ENCODE measurements at places on chromosomes 11 and 22. TPM values are rescaled to one million over a fixed set of nuclear protein-coding genes. Genes with fewer than 3 reads are reported as not detected.

TKFC gene
- 33.0 TPM for total RNA-seq

- H3K4me3 ChIP-seq, result no peak overlapping the region
- H3K4me1 ChIP-seq, result no peaks in the 10 kb centered on the region
- no peak for DNase-seq
- no peaks in the 10 kb centered on the region for H3K36me3 ChIP-seq
- no peaks in the 10 kb centered on the region for H3K27me3 ChIP-seq
These were observed 91.1 kb upstream of the CLPB start for GRCh38 chr11:72525466-72525865.

CBLIF gene
- total RNA-seq, result 0.61 TPM

DNA sequence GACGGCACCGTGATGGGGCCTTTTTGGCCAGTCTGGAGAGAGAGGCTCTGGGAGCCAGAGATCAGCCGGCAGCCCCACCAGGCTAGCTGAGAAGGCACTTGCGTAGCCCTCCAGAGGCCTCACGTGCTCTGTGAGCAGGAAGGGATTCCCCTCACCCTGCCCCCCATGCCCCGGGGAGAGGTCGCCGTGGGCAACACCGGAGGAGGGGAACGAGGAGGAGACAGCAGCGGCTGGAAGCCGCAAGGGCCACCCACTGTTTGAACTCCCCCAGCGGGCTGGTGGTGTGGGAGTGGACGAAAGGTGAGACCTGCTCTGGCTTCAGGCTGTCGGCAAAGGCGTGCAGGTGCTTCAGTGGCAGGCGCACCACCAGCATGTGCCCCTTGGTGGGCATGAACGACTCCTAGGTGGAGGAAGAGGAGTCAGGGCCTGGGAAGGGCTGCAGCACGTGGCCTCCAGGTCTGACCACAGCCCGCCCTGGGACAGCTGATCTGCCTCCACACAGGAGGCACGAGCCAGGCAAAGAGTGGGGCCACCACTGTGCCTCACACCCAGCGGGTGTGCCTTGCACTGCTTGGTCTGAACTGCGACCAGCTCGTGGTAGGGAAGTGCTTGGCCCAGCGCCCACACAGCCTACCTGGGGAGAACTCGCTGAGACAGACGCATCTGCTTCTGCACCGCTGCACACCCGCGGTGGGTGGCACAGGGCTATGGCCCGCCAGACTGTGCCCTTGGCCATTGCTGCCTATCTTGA, 99.9 kb downstream of the MED15 start:
- no peaks in the 10 kb centered on the region for H3K36me3 ChIP-seq
- no peak overlapping the region for H3K4me3 ChIP-seq
- no peak overlapping the region for H3K27ac ChIP-seq
- no peaks in the 10 kb centered on the region for H3K27me3 ChIP-seq
- no peak for DNase-seq
- H3K4me1 ChIP-seq, result no peaks in the 10 kb centered on the region

DNA sequence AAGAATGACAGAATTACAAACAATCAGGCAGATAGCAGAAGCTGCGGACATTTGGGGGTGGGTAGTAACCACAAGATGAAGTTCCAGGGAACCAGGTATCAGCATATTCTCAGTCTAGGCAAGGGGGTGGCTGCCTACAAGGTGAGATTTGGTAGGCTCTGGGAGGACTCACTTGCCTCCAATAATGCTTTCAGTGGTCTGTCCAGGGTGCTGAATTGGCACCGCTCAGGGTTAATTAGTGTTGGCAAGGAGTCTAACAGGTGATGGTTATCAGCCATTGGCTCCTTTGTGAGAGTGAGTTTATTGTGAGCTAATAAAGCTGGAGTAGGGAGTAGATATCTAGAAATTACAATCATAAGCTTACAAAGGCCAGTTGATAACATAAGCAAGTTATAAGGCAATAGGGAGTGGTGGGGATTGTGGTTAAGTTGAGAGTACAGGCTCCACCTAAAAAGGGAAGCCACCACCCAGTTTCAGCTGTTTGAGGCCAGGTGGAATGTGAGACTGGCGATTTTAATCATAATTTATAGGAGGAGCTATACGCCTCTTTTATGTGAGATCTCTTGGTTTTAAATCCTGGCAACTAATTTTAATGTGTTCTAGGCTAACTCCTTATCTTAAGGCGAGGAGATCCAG, 320.5 kb downstream of the MIAT start:
- no peak overlapping the region for H3K4me3 ChIP-seq
- no peak for DNase-seq
- H3K4me1 ChIP-seq, result no peaks in the 10 kb centered on the region
- H3K36me3 ChIP-seq, result no peaks in the 10 kb centered on the region
- no peaks in the 10 kb centered on the region for H3K27me3 ChIP-seq

GRCh38 chr11:111391328-111392124, 12.5 kb upstream of the POU2AF1 start:
- no peaks in the 10 kb centered on the region for H3K36me3 ChIP-seq
- H3K27me3 ChIP-seq, result no peaks in the 10 kb centered on the region
- H3K4me3 ChIP-seq, result no peak overlapping the region
- no peak for DNase-seq

- H3K4me1 ChIP-seq, result no peaks in the 10 kb centered on the region
- H3K4me3 ChIP-seq, result no peak overlapping the region
- no peak for DNase-seq
- no peak overlapping the region for H3K27ac ChIP-seq
These were observed 101.4 kb upstream of the MTNR1B start for GRCh38 chr11:92867913-92868619.

GRCh38 chr22:36210224-36210623, 8.6 kb upstream of the APOL4 start:
- no peaks in the 10 kb centered on the region for H3K36me3 ChIP-seq
- no peak for DNase-seq
- no peak overlapping the region for H3K4me3 ChIP-seq
- H3K27ac ChIP-seq, result no peak overlapping the region

DNA sequence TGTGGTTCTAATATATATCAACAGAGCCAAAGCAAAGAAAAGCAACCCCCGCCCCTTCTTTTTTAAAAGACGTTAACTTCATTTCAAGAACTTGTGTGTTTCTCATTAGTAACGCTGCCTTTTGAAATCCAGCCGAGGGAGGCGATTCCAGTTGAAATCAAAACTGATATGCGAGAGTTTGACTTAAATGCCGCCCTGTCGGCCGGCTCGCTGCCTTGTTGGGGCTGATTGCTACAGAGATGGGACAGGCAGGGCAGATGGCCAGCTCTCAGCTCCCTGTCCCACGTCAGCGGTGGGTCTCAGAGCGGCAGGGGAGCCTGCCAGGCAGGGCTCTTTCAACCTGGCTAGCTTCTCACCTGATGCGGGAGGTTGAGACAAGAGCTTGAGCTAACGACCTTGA, 51.9 kb upstream of the ALX4 start:
- H3K36me3 ChIP-seq, result no peaks in the 10 kb centered on the region
- H3K27ac ChIP-seq, result no peak overlapping the region
- no peaks in the 10 kb centered on the region for H3K27me3 ChIP-seq
- no peak overlapping the region for H3K4me3 ChIP-seq
